Stimulated activated CD4-positive, alpha-beta T cell treated with anti-CD3 and anti-CD28 coated beads, Interleukin-4, amount 100 ng/mL, for 24 hours (primary cell): ENCODE measurements at places on chromosomes 13 and 19.

DNA sequence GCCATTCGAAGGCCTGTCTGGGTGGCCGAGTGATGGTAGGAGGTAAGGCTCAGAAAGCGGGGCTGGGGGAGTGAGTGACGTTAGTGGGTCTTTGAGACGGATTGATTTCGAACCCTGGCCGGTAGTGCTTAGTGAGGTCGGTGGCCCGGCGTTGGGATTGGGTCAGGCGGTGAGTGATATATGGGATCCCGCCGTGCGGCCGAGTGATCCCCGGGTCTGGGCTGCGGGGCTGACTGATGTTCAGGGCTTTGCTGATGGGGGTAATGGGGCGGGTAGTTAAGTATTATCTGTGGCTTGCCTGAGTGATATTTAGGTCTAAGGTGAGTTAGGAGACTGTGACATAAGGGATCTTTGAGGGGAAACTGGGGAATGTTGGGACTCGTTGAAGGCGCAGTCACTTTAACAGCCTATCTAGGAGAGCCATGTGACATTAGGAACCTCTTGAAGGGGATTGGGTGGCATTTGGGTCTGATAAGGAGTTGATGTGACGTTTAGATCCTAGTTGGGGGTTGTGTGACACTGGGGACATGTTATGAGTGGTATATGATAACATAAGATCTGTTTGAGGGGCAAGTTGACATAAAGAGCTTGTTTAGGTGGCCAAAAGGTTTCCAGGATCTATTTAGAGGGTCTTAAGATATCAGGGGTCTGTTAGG is 543 bp downstream of the PSMC4 start:
- DNase-seq = no peak

DNA sequence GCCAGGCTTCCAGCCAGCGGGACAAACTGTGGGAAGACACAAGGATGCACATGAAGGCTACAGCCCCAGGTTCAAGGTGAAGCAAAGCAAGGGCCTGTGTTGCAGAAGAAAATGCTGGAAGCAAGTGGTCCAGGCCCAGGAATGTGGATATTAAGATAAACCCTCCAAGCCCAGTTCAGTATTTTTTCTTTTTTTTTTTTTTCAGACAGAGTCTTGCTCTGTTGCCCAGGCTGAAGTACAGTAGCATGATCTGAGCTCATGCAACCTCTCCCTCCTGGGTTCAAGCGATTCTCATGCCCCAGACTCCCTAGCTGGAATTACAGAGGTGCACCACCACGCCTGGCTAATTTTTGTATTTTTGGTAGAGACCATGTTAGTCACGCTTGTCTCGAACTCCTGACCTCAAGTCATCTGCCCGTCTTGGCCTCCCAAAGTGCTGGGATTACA is 4.4 kb downstream of the PRDX2 start:
- DNase-seq = no peak

GRCh38 chr13:22120646-22121045 is 449.8 kb downstream of the FGF9 start:
- no peak for DNase-seq

DNA sequence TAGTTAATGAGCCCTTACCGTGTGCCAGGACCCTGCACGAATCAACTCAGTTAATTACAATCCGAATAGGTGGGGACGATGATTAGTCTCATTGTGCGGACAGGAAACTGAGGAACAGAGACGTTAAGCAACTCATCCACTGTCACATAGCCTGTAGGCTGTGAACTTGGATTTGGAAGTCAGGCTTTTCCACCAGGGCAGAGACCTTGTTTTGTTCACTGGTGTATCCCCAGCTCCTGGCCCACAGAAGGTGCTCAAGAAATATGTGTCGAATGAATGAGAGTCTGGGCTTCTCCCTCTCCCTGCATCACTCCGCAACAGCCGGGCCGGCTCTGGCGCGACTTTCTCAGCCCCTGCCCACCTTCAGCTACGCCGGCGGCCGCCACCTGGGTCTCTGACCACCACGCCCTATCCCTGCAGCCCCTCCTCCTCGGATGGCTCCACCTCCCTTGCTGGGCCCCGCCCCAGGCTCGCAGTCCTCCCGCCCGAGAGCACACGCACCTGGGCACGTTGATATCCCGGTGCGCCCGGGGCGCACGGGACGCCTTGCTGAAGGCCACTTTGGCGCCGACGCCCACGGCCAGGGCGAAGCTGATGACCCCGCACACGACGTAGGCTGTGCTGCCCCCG is 1.3 kb downstream of the SHISA7 start:
- DNase-seq = no peak

DNA sequence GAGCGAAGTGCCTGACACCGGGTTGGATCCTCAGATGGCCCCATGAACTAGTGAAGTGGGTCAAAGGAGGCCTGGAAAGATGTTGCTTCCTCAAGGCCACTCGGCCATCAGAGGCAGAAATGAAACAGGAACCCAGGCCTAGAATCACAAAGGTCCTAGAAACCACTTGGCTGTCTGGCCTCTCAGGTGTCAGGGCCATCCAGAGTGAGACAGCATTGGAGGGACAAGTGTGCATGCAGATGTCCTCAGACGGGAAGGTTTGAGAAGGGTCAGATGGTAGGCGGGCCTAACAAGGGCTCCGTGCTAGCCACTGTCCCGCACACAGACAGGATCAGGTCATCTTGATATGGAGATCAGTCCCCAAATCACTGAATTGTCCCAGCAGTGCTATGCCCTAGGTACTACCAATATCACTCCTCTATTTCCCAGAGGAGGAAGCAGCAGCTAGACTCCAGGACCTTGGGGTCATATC is 14.3 kb downstream of the CCDC97 start:
- DNase-seq = no peak

DNA sequence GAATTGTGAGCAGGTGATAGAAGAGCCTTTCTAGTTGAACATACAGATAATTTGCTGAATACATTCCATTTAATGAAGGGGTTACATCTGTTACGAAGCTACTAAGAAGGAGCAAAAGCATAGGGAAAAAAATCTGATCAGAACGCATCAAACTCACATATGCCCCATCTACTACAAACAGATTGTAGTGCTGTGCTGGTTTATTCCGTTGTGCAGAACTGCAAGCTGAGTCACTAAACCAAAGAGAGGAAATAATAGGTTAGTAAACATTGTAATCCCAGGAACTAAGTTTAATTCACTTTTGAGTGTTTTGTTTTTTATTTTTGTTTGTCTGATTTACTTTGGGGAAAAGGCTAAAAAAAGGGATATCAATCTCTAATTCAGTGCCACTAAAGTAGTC is 136.3 kb downstream of the CDK8 start:
- DNase-seq = no peak

DNA sequence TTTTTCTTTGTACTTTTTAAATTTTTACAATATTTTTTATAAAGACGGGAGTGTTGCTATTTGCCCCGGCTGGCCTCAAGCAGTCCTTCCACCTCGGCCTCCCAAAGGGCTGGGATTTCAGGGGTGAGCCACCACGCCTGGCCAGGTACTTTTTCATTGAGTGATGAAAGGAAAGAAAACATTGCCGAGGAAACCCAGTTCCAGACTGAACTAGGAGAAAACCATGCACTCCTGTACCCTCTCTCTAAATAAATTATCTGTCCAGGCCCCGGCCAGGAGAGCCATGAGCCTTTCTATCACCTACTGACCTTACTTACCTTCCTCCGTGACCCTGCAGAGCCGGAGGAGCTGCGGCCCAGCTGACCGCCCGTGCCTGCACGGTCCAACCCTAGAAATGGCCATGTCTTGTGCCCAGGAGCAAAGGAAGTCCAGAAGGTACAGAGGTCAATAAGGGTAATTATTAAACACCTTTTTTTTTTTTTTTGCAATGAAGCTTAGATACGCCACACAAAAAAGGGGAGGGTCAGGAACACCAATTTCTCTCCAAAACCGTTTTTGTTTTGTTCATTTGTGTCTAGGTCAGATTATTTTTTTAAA is at the start of gene SLC7A9:
SLC7A9 (minus strand) TSS at position 399 of the 597 bp plus-strand sequence. CDS start 1,233 bp downstream, outside the sequence.
- DNase-seq = no peak

DNA sequence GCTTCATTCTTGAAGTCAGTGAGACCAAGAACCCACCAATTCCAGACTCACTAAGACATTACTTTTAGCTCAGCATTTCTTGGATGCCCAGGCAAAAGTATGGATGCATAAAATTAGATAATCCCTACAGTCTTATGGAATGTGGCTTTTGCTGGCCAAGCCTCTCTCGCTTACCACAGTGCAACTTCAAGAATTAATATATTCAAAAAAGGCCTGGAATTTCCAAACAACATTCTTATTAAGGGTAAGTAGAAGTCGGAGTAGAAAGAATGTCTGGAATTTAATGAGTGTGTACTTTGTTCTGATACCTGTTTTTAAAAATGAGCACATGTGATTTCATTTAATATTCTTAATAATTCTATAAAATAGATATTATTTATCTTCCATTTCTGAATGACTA is 302.4 kb upstream of the TMTC4 start:
- DNase-seq = no peak

DNA sequence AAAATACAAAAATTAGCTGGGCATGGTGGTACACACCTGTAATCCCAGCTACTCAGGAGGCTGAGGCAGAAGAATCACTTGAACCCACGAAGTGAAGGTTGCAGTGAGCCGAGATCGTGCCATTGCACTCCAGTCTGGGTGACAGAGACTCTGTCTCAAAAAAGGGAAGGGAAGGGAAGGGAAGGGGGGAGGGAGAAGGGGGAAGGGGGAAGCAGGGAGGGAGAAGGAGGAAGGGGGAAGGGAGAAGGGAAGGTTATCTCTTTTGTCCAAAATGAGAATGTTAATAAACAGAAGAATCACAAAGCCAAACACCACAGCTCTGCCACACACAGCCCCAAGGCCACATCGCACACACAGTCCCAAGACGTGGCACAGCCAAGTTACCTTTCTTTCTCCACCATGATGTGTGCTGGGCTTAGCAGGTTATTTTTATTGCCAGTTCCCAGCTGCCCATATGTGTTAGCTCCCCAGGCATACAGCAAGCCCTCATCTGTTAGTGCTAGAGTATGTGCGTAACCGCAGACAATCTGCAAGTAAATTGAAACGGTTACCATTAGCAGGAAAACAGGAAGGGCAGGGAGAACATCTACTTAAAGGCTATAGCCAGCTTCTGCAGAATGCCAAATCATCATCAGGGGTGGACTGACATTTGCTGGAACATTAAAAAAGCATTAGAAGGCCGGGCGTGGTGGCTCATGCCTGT is 34.3 kb downstream of the RCBTB1 start:
- DNase-seq = no peak

DNA sequence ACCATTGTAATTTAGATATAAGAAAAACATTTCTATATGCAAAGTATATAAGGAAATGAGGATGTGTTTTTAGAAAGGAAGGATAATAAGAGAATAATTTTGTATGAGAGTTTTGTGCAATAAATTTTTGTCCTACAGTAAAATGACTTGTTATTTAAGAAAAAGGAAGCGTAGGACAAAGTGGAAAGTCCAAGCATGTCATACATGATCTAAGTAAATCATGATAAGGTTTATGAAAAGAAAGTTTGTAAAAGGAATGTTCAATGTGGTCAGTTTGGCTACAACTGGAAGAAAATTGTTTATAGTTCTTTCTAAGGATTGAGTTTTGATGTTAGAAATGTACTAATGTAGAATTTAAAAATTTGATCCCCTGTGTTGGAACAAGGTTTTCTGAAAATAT is 222.3 kb downstream of the KATNAL1 start:
- DNase-seq = no peak

DNA sequence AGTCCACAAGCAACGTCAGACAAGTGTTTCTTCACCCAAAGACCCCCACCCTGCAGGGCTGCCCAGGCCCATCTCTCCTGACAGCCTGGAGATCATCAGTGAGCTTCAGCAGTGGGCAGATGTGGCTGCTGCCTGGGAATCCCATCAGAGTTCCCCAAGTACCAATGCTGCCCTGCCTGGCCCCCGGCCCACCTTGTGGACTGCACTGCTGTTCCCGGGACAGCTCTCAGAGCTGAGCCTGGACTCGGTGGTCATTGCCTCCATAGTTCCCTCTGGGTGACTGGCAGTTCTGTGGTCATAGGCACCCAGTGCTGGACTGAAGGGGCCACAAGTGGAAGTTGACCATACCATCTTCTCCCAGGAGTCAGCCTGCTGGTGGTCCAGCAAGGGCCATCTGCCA is 24.5 kb upstream of the ZNF492 start:
- no peak for DNase-seq

DNA sequence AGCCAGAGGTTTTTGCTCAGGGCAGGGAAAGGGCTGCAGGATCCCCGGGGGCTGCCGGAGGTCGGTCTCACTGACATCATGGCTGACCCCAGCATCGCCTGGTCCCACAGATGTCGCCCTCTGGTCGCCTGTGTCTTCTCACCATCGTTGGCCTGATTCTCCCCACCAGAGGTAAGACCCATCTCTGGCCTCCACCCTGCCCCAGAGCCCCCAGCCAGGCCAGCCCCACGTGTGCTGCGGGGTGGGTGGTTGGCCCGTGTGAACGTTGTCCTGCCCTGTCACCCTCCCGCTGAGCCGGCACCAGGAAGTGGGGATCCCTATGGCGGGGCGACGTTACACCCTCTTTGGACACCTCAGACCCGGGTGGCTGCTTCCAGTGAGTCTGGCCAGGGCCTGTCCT is 906 bp downstream of the FXYD5 start:
- DNase-seq = peak; percentile 47

- no peak for DNase-seq
These were observed 1.1 kb downstream of the LMO7 start for GRCh38 chr13:75637181-75637750.

GRCh38 chr19:39038098-39038497 is 5.7 kb upstream of the FBXO27 start:
- DNase-seq = no peak

- no peak for DNase-seq
These were observed 5.0 kb upstream of the DNAAF3 start for GRCh38 chr19:55171440-55171839.

DNA sequence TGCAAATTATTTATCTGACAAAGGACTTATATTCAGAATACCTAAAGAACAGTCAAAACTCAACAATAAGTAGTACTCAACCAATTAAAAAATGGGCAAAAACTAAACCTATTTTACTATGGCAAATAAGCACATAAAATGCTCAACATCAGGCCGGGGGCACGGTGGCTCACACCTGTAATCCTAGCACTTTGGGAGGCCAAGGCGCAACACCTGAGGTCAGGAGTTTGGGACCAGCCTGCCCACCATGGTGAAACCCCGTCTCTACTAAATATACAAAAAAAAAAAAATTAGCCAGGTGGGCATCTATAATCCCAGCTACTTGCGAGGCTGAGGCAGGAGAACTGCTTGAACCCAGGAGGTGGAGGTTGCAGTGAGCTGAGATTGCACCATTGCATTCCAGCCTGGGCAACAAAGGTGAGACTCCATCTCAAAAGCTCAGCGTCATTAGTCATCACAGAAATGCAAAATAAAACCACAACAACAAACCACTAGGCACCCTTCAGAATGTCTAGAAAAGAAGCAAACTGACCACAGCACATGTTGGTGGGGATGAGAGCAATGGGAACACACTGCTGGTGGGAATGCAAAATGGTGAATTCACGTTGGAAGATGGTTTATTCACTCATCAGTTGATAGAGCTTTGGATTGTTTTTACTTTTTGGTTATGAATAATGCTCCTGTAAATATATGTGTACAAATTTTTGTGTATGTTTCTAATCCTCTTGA is 180.6 kb upstream of the SOX1 start:
- DNase-seq = no peak
